CD8-positive, alpha-beta T cell (primary cell): ENCODE measurements at places on chromosomes 4 and X. TPM values are rescaled to one million over a fixed set of nuclear protein-coding genes. Genes with fewer than 3 reads are reported as not detected.

The JCHAIN gene
- 1.3 TPM for total RNA-seq

The CFAP99 gene
- total RNA-seq: 0.36 TPM

The C4orf36 gene
- not detected for total RNA-seq

The ADGRG2 gene
- not detected for total RNA-seq

The SPANXN3 gene
- total RNA-seq: not detected

The HSFX2 gene
- not detected for total RNA-seq

The ADGRG4 gene
- total RNA-seq: not detected

The JADE3 gene
- not detected for total RNA-seq

The MAGEA2B gene
- not detected for total RNA-seq

The SHISA3 gene
- not detected for total RNA-seq

The FAM156B gene
- 8.4 TPM for total RNA-seq

The GCNA gene
- total RNA-seq: 3.9 TPM

The DMP1 gene
- not detected for total RNA-seq

The H2BW1 gene
- total RNA-seq: not detected

The ATP8A1 gene
- total RNA-seq: 134 TPM

The CT83 gene
- not detected for total RNA-seq

The UGT2B10 gene
- not detected for total RNA-seq

The CDS1 gene
- total RNA-seq: 0.68 TPM

The FAM184B gene
- not detected for total RNA-seq

The TMLHE gene
- 5.2 TPM for total RNA-seq

The TCEANC gene
- 9.5 TPM for total RNA-seq

The CT47C1 gene
- not detected for total RNA-seq

The GPAT3 gene
- 3.0 TPM for total RNA-seq

The PTTG2 gene
- 1.4 TPM for total RNA-seq

The USP17L19 gene
- total RNA-seq: not detected

The PRAF2 gene
- total RNA-seq: 16.7 TPM

The MSX1 gene
- total RNA-seq: not detected

The RBM46 gene
- not detected for total RNA-seq

The ETDB gene
- total RNA-seq: not detected

The GAGE12F gene
- not detected for total RNA-seq

The F8A2 gene
- total RNA-seq: not detected

The TRAPPC2 gene
- 20.5 TPM for total RNA-seq

The PIR gene
- total RNA-seq: not detected

The COX7B2 gene
- total RNA-seq: not detected

The CHST7 gene
- total RNA-seq: 9.4 TPM

The FUNDC2 gene
- total RNA-seq: 50.8 TPM

The NOX1 gene
- total RNA-seq: not detected

The PFKFB1 gene
- 0.38 TPM for total RNA-seq

The ERVMER34-1 gene
- not detected for total RNA-seq

The AREG gene
- total RNA-seq: 52.8 TPM
